ENCODE measurements at places on chromosomes 13 and 19.

- DNase-seq: no peak
Observed at GRCh38 chr13:65411521-65411920, 1818.6 kb downstream of the PCDH9 start.

- DNase-seq: no peak
Observed at GRCh38 chr13:25677956-25678355, 306.2 kb downstream of the ATP8A2 start.

GRCh38 chr19:19528721-19529490, at the start of gene YJEFN3:
TSS of gene YJEFN3 (plus strand) at chr19:19528911. CDS start at chr19:19528933, 22 bp downstream.
- DNase-seq: no peak

DNA sequence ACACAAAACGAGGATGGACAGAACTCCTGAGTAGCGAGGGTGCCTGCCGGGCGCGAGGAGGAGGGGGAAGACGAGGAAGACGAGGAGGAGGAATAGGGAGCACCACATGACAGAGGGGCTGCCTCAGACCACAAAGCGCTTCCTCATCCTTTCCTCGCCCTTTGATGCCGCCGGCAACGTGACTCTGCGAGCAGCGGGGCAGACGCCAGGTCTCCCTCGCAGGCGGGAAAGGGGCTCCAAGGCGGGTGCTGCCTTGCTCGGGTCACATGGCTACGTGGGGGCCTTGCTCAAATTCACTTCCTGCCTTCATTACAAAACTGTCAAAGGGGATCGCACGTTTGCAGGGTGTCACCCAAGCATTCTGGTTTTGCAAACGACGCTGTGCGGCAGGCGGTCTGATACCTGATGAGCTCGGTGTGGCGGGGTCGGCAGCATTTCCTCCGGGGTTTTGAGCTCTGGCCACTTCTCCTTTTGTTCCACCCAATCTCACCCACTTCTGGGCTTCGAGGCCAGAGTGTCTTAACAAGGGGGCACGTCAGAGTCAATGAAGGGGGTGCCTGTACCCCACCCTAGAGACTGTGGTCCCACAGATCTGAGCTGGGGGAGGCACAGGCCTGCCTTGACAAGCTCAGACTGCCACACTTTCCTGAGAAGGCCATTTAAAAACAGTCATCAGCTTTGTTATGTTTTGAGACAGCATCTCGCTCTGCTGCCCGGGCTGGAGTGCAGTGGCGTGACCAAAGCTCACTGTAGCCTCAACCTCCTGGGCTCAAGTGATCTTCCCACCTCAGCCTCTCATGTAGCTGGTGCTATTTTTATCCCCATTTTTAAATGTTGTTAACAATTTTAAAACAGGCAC, 14.9 kb downstream of the MAP2K2 start:
- no peak for DNase-seq

DNA sequence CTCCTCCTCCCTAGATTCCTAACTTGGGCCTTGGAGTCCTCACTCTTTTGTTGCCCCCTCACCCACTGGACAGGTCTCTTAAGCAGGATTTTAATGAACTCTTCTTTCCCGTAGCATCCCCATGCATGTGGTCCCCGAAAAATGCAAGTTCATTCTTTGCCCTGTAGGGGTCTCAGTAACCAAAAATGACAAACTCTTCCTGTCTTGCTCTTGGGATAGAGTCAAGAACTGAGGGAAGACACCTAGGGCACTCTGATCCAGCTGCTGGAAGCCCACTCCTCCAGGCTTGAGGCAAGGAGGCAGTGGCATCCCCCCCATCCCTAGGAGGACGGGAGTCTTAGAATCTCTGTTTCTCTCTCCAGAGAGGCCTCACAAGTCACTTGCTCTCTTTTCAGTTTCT, 987.0 kb downstream of the DIAPH3 start:
- peak; percentile 43 for DNase-seq
